ENCODE measurements at places on chromosomes 6 and 20. TPM values are rescaled to one million over a fixed set of nuclear protein-coding genes. Genes with fewer than 3 reads are reported as not detected.

The CDYL gene
- 28.7 TPM for total RNA-seq

The GSTA2 gene
- total RNA-seq, result not detected

The SPATA2 gene
- total RNA-seq, result 3.6 TPM

The SIRPG gene
- total RNA-seq, result not detected

The OLIG3 gene
- total RNA-seq, result not detected

The RIPPLY2 gene
- total RNA-seq, result not detected

The CLDN20 gene
- not detected for total RNA-seq

The TP53TG5 gene
- not detected for total RNA-seq

The ADGRF5 gene
- 3.4 TPM for total RNA-seq

The BEND6 gene
- total RNA-seq, result 4.0 TPM

The BPIFB4 gene
- not detected for total RNA-seq

The TGM2 gene
- 85.5 TPM for total RNA-seq

The SLC22A7 gene
- not detected for total RNA-seq

The KIFC1 gene
- 6.8 TPM for total RNA-seq

The FAM83C gene
- not detected for total RNA-seq

The TGM3 gene
- not detected for total RNA-seq

The SLC24A3 gene
- total RNA-seq, result 0.32 TPM

The MAK gene
- not detected for total RNA-seq

The TSPO2 gene
- total RNA-seq, result not detected

The OPN5 gene
- total RNA-seq, result not detected
